ENCODE measurements at places on chromosomes 1 and 21.

DNA sequence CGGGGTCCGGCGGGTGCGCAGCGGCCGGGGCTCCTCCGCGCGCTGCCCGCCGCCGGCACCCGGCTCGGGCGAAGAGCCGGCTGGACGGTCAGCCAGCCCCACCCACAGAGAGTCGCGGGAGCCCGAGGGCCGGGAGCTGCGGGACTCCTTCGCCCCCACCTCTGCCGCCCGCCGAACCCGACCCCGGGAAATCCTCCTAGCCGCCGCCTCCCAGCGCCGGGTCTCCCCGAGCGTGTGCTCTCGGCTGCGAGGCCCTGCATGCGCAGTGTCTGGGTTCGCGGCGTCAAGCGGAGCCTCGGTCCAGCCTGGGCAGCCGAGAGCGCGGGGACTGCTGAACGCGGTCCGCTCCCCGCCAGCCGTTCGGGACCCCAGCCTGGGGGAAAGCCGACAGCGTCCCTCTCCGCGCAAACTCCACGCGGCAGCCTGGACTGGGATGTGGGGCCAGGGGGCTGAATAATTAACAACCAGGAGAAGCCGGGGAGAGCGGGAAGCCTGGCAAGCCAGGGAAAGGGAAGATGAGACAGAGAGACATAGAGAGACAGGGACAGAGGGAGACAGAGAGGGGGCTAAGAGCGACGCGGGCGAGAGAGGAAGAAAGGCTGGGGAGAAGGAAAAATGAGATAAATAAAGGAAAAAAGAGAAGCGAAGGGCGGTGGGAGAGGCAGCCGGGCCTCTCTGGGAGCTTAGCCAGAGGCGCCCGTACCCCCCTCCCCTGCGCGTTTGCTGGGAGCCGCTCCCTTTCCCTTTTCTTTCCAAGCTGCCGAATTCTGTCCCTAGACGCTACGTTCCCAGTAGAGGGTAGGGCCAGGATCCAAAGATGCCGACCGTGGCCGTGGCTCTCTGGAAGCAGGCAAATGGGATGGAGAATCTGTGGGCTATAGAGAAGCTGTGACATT, 64.2 kb downstream of the MEF2D start:
- DNase-seq, result no peak

DNA sequence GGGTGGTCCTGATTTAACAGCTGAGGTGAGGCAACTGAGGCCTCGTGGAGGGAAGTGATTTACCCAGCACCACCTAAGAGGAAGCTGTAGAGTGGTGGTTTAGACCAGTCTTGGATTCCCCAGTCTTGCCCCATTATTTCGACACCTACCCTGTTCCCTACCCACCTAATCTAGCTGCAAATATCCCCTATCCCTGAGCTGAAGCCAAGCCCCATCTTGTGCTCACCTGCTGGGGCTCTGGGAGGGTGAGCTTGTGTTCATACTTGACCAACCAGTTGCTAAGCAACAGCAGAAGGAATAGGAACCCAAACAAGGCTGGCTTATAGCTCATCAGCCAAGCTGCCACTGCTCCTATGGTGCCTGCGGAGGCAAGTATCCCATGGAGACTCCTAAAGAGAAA, 2.0 kb downstream of the TEX46 start:
- no peak for DNase-seq

DNA sequence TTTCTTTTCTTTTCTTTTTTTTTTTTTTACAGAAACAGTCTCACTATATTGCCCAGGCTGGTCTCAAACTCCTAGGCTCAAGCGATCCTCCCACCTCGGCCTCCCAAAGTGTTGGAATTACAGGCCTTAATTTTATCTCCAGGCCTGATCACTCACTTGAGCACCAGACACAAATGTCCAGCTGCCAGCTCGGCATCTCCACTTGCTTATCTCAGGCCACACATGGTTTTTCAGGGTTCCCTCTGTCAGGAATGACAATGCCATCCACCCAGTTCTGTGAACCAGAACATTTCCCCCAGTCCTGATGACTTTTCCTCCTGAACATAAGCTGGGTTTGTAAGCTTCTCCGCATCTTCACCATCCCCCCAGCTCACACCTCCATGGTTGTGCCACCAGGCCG, 44.6 kb upstream of the ZNF281 start:
- DNase-seq, result no peak

GRCh38 chr1:12113433-12114339, 50.6 kb downstream of the TNFRSF8 start:
- DNase-seq, result peak; percentile 58

DNA sequence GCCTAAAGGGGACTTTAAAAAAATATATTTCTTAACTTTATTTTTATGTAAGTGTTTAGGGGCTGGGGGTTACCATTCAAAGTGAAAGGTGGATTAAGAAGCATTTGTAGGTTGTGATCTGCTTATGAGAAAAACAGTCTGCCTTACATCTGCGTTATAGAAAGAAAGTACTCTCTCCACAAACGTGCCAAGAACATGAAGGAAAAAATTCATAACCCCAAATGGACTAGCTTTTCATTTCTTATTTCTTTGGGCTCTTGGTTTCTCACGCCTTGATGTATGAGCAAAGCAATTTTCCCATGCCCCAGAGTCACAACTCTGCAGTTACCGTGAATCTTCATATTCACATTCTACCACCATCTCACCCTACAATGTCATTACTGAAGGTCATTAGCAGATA, 1165.1 kb upstream of the ADGRL4 start:
- no peak for DNase-seq

DNA sequence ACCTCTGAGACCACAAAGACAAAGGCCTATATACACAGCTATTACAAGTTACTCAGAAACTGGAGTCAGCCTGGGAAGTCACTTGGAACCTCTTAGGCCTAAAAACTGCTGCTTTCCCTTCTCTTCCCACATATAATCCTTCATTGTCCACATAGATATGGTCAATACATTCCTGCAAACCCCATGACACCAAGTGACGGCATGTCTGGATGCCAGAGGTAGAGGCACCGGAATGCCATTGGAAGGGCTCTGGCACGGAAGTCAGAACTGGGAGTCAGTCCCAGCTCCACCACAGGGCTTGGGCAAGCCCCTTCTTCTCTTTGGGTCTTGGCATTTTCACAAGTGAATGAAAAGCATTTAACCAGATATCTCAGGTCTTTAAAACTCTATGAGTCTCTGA, 204.7 kb downstream of the MATN1 start:
- DNase-seq, result no peak

GRCh38 chr1:41383094-41383852, 22.0 kb downstream of the FOXO6 start:
- peak; percentile 65 for DNase-seq

- DNase-seq, result peak; percentile 89
These were observed 1.9 kb downstream of the TTF2 start for GRCh38 chr1:117061986-117062415.

GRCh38 chr1:31435471-31436409, 22.7 kb downstream of the SERINC2 start:
- DNase-seq, result no peak

DNA sequence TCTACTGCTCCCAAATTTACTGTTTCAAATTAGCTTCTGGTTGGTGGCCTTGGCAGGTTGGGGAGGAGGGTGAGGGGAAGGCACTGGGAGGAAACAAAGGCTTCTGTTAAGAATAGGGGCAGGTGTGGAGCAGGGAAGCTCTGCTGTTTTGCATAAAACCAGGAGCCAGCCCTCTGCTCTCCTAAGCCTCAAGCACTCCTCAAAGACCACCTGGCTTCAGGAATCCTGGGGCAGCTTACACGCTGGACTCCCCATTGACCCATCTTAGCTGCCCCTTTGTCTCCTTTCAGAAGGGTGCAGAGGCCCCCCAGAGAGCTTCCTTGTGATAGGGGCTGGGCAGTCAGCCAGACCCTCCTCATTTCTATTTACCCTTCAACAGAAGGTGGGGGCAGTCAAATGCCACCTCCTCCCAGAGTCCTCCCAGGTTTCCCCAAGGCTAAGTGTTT, 11.5 kb upstream of the DHRS3 start:
- DNase-seq, result no peak

- no peak for DNase-seq
These were observed 224.9 kb downstream of the BACH1 start for GRCh38 chr21:29523646-29524045.
